ENCODE measurements at places on chromosomes 6 and 20.

- DNase-seq = no peak
Measured at GRCh38 chr6:31627690-31628287, 7.3 kb downstream of the PRRC2A start.

DNA sequence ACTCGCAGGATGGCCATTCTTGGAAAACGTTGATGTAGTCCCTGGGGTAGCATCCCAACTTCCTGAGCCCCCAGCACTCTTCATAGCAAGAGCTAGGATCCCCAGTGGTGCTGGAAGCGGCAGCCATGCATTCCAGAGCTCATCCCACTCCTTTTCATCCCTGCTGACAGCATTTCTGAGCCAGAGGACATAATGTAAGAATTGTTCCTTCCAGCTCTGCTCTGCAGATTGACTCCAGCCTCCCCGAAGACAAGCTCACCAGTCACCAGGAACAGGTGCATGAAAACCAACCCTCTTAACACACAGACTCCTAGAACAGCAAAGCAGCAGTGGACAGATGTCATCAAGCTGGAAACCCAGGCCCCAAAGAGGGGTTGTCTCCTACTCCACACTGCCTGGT lies 3.8 kb downstream of the SLC13A3 start:
- DNase-seq = no peak

GRCh38 chr6:81609736-81610135 lies 142.7 kb downstream of the TENT5A start:
- no peak for DNase-seq

DNA sequence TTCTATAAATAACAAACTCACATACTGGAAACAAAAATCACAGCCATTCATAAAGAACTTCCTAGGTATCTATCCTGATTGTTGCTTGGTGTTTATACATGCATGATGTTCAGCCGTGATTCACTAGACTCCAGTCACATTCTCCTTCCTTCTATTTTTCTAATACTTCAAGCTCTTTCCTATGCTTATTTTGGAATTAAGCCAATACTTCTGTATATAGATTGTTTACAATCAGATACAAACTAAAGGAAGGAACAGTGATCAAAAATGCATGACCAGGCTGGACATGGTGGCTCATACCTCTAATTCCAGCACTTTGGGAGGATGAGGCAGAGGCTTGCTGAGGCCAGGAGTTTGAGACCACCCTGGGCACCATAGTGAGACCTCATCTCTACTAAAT lies 377.5 kb upstream of the IRAK1BP1 start:
- DNase-seq = no peak

- DNase-seq = no peak
Measured at GRCh38 chr6:168212362-168212761, 107.2 kb downstream of the DACT2 start.

GRCh38 chr6:82144852-82145340 lies 102.6 kb downstream of the IBTK start:
- DNase-seq = peak; percentile 26

DNA sequence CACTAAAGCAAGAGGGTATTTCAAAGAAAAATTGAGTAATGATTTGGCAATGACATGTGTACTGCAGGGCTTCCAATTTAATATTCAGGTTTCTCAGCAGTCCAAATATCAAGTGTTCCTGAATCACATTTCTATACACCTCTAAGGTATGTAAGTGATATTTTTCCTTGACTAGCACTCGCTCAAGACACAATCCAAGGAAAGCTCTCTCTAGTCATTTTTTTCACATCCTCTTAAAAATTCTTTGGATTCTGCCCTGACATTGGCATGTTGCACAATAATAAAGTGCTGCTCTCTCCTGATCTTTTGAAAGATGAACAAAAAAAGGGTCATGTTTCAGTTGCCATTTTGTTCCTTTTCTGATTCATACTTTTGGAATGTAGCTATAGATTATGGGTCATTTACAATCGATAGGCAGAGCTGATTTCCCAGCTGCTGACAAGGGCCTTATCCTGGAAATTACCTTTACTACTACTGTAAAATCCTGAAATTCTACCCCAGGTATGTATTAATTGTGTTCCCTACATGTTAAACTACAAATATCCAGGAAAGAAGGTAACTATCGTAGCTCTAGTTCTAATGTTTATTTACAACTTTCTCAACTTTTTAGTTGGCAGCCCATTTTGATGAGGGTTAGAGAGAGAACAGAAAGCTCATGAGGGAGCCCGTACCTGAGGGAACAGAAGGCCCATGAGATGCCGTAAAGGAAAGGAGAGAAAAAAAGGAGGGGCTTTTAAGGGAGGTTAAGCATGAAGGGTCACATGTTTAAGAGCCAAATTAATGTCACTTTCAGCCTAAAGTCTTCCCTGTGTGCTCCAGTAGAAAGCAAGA lies 22.2 kb upstream of the ADGRG6 start:
- no peak for DNase-seq

GRCh38 chr6:161374971-161375873 lies 101.4 kb upstream of the AGPAT4 start:
- no peak for DNase-seq

- no peak for DNase-seq
Measured at GRCh38 chr6:138662471-138662870, 111.1 kb upstream of the CCDC28A start.

- no peak for DNase-seq
Measured at GRCh38 chr6:141313986-141314385, 818.7 kb upstream of the GJE1 start.

GRCh38 chr6:132741281-132741680 lies 16.4 kb downstream of the VNN2 start:
- DNase-seq = no peak

DNA sequence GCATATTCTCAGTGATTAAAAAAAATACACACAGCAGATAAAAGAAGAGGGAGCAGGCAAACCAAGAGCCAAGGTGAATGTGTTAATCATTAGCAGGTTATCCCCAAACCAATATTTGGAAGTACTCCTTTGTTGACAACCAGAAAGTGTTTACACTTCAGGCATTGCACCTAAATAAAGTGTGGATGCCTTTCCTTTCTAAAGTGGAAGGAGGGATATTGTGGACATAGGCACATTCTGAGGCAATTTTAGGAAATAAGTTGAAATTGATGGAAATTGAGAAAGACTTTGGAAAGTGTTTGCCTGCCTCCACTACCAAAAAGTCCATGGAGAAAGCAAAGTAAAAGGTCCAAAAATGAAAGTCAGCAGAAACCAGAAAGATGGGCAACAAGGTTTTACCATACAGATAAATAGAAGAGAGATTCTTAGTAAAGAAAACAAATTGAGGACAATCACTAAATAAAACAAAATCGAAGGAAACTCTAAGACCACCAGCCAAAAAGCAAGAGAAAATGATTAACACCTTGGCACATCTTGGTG lies 22.9 kb downstream of the SLC17A2 start:
- DNase-seq = no peak

DNA sequence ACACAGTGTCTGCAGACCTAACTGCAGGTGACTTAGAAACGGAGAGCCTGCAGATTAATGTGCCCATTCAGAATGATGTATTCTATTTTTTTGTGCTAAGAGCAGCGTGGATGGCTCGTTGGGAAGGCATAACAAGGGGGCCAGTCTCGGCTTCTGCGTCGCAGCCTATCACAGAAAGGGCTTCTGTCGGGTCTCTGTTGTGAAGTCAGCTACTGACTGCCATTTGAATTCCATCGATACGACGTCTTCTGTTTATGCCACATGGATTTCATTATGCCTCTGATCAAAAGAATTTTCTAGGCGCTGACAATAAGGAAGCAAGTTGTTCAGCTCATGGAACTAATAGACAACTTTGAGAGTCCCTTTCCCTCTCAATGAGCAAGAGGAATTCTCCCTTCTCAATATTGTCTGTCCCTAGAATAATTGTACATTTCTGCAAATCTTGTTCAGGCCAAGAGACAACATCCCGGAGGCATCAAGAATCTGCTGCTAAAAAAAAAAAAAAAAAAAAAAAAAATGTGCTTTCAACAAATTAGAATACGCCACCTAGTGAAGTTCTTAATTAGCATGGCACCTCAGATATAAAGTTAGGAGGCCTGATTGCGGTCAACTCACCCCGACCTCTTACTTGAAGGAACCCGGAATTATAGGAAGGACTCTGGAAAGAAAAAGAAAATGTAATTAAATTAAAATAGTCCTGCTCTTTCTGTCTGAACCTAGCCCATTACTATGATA lies 223.9 kb downstream of the TSHZ2 start:
- DNase-seq = no peak

- no peak for DNase-seq
Measured at GRCh38 chr20:20462185-20462584, 94.3 kb downstream of the INSM1 start.

DNA sequence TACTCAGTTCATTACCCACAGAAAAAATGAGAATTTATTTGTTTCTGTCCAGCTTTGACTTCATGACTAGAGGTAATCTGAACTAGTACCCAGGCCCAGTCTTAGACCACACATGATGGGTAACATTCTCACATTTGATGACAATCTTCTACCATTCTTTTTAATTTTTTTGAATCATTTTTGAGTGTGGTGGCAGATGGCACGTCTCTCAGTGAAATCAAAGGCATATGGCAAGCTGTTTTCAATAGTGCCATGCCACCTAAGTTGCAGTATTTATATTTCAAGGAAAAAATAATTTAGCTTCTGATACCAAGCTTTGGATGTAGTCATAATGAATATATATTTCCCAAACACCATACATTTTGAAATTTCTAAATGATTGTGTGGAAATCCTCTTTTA lies 88.8 kb upstream of the HS3ST5 start:
- no peak for DNase-seq
